ENCODE measurements at places on chromosomes 7 and 10.

DNA sequence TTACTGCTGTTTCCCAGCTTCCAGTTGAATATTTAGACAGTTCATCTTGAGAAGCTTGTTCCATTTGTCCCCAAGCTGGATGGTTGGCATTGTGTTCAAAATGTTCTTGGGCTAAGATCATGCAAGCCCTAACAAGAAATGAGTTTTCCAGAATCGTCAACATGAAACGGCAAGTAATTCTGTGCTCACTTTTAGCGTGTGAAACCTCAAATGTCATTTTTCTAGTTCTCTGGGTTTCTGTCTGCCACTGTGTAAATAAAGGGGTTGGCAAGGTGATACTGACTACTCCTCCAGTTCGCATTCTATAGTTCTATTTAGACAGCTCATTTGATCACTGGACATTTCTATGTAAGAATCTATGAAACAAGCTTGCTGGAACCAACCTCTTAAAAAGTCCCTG is 194.0 kb downstream of the AHR start:
- no peak for DNase-seq

DNA sequence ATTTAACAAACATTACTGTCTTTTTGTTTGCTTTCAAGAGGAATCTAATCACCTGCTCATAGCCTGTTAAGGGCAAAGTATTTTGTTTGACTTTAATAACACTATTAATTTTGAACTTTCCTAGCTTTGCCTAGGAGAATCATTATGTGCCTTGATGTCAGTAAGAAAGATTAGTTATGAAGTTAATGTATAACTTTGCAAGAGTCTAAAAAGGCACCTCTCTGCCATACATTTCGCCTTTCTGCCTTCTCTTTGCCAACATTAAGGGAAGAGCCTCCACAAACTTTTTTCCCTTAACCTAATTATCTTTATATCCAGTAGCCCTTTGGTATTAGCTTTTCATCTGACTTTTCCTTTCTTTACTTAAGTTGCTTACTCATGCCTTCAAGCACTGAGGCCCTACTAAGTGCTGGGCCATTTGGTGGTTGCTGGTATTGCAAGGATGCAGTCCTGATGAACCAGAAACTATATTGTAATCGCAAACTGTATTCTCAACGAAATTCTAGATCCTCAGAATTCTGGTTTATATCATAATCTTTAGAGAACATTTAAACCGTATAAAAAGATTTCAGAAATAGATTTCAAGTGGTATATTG is 108.5 kb downstream of the SND1 start:
- no peak for DNase-seq

DNA sequence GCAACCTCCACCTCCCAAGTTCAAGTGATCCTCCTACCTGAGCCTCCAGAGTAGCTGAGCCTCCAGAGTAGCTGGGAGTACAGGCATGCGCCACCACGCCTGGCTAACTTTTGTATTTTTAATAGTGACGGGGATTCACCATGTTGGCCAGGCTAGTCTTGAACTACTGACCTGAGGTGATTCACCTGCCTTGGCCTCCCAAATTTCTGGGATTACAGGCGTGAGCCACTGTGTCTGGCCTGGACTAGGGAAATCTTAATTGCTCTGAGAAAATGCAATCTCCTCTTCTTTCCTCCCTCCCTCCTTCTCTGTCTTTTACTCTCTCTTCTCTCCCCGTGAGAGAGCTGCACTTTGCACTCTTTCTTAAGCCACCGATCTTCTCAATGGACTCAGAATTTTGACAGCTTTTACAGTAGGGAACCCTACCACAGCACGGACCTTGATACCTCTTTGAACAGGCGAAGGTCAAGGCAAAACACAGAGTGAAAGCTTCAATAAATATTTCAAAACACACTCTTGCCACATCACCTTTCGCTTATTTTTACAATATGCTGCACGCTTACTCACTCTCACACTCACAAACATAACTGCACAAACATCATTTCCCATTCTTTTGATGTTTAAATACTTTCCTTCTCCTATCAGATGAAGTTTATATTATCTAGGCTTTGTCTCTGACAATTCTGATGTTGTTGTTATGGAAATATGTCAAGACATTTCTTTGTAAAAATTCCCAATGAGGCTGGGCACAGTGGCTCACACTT is 173.4 kb upstream of the NRP1 start:
- DNase-seq, result no peak

DNA sequence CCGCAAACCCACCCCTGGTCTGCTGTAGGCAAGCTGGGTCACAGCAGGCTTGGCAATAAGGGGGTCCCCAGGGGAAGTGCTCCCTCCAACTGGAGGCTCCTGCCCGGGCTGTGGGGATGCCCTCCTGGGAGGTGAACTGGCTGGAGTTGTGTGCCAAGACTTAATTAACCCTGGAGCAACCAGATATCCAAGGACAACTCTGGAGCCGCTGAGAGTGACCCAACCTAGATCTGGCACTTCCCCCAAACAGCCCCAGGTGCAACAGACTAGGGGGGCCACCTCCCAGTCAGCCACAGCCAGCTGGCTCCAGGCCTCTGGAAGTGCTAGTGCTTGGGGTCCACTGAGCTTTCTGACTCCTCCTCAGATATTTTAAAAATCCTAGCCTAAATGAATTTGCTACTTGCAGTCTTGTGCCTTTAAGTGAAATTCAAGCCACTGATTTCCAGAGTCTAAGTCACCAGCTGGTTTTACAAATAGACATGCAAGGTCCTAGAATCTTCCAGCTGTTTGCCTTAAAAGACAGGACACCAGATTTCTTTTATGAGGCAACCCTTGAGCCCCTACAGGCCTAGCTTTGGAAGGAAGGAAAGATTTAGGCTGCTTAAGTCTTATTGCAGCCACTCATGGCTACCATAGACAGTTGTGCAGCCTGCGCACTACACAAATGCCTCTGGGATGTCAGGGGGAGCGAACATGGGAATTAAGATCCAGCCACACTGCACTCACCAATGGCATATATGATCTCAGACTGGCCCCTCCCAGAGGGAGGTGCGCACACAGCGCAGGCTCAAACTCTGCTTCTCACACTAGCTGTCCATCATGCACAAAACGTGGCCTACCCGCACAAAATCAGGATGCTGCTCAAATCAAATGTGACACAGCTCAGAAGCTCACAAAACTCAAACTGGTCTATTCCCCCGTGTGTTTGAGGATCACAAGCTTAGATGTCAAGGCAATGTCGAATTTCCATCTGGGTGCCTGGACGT is 42.6 kb upstream of the MYL10 start:
- no peak for DNase-seq

DNA sequence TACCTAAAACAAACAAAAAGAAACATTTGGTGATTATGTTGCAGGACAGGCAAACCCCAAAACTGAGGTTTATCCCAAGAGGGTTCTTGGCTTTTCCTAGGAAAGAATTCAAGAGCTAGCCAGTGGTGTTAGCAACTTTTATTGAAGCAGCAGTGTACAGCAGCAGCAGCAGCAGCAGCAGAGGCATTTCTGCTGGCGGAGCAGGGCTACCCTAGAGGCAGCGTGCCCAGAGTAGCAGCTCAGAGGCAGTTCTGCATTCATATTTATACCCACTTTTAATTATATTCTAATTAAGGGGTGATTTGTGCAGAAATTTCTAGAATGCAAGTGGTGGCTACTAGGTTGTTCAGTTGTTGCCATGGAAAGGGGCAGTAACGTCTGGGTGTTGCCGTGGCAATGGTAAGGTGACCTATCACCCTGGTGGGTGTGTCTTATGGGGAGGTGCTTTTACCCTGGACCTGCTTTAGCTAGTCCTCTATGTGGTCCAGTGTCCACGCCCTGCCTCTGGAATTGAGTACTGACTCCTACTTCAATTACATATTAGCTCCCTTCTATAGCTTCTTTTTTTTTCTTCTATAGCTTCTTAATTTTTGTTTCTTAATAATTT is 53.9 kb downstream of the VCL start:
- no peak for DNase-seq

GRCh38 chr10:92464364-92464763 is 109.5 kb downstream of the IDE start:
- DNase-seq, result no peak

DNA sequence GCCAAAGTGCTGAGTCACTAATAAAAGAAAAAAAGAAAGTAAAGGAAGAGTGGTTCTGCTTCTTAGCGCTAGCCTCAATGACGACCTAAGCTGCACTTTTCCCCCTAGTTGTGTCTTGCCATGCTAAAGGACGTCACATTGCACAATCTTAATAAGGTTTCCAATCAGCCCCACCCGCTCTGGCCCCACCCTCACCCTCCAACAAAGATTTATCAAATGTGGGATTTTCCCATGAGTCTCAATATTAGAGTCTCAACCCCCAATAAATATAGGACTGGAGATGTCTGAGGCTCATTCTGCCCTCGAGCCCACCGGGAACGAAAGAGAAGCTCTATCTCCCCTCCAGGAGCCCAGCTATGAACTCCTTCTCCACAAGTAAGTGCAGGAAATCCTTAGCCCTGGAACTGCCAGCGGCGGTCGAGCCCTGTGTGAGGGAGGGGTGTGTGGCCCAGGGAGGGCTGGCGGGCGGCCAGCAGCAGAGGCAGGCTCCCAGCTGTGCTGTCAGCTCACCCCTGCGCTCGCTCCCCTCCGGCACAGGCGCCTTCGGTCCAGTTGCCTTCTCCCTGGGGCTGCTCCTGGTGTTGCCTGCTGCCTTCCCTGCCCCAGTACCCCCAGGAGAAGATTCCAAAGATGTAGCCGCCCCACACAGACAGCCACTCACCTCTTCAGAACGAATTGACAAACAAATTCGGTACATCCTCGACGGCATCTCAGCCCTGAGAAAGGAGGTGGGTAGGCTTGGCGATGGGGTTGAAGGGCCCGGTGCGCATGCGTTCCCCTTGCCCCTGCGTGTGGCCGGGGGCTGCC is at the start of gene IL6:
IL6 (plus strand) TSS at position 294 of the 807 bp plus-strand sequence; CDS start at position 357, 63 bp downstream.
- no peak for DNase-seq

DNA sequence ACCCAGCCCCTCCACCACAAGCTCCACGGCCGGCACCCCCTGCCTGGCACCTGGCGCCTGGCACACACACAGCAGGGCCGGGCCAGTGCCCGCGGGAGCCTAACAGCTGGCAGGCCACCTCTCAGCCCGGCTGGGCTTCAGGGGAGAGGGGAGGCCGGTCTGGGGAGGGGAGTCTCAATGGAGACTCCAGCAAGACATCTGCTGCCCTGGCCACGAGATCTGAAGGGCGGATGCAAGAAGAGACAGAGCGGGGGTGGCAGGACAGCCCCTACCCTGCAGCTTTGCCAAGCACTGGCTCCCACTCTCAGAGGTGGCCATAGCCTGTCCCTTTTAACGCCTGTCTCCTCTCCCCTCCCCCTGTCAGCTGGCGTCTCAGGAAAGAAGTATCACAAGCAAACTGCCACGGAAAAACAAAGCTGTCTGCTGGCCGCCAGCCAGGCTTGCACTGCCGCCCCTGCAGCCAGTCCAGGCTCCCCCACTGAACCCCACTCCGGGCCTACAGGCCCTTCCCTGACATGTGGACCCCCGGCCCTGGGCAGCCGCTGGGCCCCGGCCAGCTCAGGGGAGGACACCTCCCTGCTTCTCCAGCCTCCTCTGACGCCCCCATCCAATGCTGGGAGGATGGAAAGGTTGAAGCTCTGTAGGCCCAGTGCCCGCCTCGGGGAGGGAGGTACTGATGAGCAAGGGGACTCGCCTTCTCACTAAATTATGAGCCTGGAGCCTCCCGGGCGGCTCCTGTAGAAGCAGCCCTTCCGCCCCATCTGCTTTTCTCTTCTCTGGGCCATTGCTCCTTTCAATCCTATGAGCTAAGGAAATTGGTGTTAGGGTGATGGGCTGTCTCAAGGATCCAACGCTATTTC is 178.4 kb downstream of the ARHGAP12 start:
- no peak for DNase-seq

GRCh38 chr7:137925754-137926153 is 76.1 kb downstream of the CREB3L2 start:
- DNase-seq, result no peak

- DNase-seq, result no peak
Measured at GRCh38 chr7:84790882-84791281, 396.0 kb downstream of the SEMA3D start.

- no peak for DNase-seq
Measured at GRCh38 chr10:48555310-48556042, 49.4 kb downstream of the ARHGAP22 start.

GRCh38 chr7:158252837-158253669 is 334.6 kb downstream of the PTPRN2 start:
- no peak for DNase-seq

GRCh38 chr10:22617051-22617450 is 97.3 kb downstream of the PIP4K2A start:
- DNase-seq, result no peak

GRCh38 chr10:73086816-73087215 is 9.8 kb downstream of the P4HA1 start:
- DNase-seq, result peak; percentile 48

Measured in T47D (cell line).